ENCODE measurements at places on chromosomes 13 and 19.
A peak's percentile ranks its signal among the peaks of the same experiment; 100 is the strongest.

GRCh38 chr19:18433015-18433691 lies 4.8 kb downstream of the ISYNA1 start:
- no peak for DNase-seq

- no peak for DNase-seq
Measured at GRCh38 chr13:111665691-111666095, 345.3 kb downstream of the TEX29 start.

GRCh38 chr13:26457212-26457611 lies 100.3 kb upstream of the WASF3 start:
- DNase-seq: no peak

- no peak for DNase-seq
Measured at GRCh38 chr13:47957073-47957472, 44.0 kb downstream of the SUCLA2 start.

DNA sequence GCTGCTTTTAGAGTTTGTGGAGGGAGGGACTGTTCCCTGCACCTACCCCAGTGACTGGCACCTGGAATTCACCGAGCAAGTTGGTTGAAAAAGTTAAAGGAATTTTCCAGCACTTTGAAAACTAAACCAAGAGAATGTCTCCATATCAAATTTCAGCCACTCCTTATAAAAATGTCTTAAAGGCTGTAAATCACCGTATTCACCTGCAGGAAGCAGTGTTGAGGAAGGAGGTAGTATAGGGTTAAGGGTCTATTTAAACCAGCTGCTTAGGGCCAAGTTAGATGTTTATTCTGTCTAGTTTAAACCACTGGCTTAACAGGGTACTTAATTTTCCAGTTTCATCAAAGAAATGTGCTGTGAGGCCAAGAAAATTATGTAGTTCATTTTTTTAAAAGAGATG lies 3.8 kb upstream of the RAB20 start:
- no peak for DNase-seq

- no peak for DNase-seq
Measured at GRCh38 chr19:38862321-38863059, 12.7 kb upstream of the HNRNPL start.

DNA sequence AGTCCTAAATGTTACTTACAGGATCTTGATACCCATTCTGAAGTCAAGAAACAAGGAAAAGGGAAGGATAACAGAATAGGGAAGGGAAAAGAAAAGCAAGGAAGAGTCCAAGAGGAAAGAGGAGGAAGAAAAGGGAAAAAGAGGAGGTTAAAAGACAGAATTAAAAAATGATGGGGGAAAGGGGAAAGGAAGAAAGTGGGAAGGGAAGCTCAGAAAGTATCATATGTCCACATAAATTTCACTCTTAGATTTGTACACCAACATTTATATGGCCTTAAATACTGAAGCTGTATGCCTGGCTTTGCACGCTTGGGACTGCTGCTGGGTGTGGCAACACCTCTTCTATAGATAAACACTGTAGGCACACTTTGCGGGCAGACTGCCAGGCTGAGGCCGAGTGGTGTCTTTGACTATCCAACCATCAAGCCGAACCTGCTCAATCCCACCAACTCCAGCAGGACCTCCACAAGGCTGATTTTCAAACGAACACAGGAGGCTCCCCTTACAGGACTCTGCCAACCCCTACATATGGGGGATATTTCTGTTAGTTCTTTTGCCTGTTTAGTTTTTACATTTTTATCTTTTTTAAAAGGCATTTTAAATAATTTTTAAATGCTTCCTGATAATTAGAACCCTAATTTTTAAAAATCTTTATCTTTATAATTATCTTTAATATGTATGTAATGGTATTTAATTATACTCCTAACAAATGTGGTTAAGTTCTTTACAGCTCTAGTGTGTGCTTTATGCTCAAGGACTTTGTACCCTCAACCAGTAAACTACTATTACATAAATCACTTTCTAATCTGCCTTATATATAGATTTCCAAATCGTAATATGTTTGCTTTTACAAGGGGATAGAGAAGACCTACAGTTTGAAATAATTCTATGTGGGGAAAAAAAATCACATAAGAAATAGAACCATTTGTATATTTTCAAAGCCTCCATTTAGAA lies 154.2 kb downstream of the DIAPH3 start:
- no peak for DNase-seq

DNA sequence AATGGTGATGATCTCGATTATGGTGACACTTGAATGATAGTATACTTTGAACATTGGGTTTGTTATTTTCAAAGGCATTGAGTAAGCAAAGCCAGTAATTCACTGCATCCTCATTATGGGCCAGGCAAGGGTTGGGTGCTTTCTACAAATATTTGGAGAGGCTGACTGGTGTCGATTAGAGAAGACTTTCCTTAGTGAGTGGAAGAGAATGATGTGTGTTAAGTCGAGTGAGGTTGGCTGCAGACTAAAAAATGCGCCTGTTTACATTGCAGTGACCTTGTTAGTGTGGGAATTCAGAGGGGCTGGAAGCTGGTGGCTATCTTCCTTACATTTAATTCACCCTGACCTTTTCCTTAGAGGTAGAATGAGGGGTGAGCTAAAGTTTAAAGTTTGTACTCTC lies 22.4 kb upstream of the RNF113B start:
- no peak for DNase-seq

GRCh38 chr13:32669030-32669646 lies 82.9 kb downstream of the PDS5B start:
- DNase-seq: no peak

DNA sequence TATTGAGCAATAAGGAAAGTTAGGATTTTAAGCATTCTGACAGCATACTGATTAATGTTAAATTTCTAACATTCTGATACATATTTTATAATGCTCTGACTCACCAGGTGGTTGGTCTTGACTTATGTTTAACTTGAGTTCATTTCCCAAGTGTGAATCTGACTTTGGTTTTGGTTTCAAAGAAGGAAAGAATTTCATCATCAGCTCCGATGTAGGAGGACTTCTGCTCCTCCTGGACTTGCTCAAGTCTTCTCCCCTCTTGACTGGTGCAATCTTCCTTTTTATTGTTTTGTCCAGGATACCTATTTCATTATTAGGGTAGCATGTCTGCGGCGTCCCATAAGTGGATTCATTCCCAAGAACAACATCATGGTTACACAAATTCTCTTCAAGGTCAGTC lies 141.3 kb downstream of the RNF17 start:
- DNase-seq: no peak

GRCh38 chr13:44822291-44822690 lies 167.0 kb downstream of the NUFIP1 start:
- DNase-seq: no peak

- no peak for DNase-seq
Measured at GRCh38 chr13:33366469-33367062, 81.0 kb upstream of the STARD13 start.

DNA sequence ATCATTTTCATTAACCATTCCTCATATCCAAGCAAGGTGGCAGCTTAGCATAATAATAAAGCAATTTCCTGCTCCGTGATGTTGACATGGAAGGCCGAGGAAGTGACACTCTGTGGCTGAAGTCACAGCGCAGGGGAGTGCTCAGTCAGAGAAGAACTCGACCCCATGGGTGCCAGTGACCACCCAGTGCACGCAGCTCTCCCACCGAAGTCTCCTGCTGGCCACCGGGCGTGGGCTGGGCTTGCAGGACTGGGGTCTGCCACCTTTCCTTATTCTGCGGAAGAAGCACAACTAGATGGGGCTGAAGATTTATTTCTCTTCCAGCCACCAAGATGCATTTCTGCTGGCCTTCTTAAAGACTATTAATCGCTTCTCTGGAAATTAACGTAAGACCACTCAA lies 132.1 kb upstream of the SPACA7 start:
- DNase-seq: no peak

- DNase-seq: no peak
Measured at GRCh38 chr19:28492621-28493020, 720.3 kb downstream of the UQCRFS1 start.

- DNase-seq: no peak
Measured at GRCh38 chr13:94057618-94058186, 421.8 kb downstream of the DCT start.

DNA sequence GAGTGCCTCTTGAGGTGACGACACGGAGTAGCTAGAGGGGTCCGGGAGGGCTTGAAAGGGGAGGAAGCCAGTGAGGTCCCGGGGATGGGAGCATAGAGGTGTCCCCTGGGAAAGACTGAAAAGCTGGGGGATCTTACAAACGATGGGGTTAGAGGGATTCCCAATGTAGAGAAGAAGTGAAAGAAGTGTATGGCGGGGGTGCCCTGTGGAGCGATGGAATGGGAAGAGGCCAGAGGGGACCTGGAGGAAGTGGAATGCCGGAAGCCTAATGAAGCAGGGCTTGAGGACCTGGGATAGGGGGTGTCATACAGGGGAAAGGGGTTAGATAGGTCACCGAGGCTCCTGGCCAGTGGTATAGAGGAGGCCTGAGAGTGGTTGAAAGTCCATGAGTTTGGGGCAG lies 580 bp downstream of the AP2A1 start:
- no peak for DNase-seq

DNA sequence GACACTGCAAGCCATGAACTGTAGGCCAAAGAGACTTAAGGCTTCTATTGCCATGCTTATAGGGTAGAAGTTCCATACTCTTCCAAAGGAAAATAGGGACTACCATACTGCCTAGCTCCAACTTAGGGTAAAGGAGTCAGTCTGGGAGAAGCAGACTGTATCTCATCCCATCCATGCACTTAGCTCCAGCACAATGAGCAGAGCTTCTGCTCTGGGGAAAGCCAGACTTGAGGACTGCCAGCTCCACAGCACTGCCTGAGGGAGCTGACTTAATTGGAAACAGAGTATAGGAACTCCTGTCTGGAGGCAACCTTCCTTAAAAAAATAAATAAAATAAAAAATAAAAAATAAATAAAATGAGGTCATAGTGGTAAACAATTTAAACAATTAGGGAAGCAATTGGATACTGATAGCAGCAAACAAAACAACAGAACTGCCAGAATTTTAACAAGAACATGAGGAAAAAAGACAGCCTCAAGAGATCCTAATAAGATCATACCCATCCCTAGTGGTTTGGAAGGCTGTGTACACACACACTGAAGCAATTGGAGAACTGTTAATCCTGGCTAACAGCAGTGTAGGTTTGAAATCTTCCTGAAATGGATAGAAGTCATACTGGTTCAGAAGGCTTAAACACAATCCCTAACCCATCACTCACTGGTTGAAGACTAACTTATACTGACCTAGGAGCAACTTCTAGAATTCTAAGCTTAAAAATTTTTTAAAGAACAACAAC lies 550.1 kb downstream of the TBC1D4 start:
- DNase-seq: no peak

DNA sequence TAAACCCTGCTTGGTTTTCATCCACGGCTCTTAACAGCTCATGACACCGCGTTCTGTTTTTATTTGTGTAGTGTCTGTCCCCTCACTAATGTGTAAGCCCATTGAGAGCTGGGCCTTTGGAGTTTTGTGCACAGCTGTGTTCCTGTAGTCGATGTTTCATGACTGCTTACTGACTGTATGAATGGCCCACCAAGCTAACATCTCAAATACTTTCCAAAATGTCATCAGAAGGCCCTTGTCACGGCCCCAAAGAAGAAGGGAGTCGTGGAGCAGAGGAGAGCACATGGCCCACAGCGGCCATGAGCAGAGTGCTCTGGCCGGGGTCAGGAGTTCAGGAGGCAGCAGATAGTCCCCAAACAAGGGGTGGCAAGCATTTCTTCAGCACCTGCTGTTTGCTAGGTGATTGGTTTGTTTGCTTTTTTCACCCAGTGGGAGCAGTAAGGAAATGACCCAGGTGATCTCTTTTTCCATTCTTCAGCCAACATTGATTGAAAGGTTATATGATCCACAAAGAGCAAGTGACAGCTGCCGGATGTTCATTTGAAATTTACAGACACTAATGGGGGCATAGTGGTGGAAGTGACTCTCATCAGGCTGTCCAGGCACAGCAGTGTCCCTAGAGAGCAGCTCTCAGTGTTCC lies 315.2 kb downstream of the ATP8A2 start:
- DNase-seq: no peak

DNA sequence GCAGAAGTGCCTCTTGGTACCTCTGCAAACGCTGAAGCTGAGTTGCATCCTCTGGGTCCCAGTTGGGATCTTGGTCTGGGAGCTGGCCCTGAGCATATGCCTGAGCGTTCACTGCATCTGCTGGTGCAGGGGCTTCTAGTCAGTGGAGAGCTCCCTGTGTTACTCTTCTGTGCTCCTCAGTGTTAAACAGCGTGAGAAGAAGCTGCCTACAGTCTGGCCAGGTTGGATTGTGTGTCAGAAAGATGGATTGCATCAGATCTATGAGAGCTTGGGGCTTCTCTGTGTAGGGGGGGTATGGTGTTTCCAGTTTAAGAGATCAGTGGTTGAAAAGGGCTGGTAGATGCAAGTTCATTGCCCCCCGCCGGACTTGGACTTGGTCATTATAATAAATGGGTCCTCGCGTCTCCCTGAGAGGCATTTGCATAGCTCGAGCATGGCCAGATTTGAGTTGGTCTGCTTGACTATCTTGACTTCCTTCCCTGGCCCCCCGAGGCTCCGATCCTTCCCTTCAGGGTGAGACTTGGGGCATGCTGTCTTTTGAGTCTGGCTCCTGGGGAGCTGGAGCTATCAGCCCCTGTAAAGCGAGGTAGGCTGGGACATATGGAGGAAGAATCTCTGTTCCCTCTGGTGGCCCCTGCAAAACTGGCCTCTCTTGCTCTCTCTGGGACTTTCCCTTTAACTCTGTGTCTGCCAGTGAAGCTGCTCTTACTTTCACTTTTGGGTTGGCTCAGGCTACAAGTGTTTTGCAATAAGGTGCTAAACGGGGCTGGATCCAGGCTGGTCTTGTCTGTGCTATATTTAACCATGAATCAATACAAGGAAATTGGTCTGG lies 52.9 kb downstream of the OR10H4 start:
- peak; percentile 27 for DNase-seq

DNA sequence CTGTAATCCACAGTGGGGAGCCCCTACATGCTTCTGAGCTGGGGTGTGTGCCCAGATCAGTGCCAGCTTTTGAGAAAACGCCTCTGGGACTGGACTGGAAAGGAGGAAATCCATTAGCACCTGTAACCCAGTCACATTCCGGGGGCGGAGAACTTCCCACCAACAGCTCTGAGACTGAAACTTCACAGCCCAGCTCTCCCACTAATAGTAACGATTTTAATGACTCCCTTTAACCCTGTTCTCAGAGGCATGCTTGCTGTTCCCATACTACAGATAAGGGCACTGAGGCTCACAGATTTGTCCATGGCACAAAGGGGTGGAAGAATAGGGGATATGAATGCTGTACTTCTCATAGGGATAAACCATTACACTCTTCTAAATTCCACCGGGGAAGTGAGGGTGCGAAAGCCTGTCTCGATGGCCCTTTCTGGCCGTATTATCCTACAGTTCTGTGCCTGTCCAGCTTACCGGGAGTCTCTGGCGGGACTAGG lies 851 bp downstream of the FBXO46 start:
- no peak for DNase-seq

DNA sequence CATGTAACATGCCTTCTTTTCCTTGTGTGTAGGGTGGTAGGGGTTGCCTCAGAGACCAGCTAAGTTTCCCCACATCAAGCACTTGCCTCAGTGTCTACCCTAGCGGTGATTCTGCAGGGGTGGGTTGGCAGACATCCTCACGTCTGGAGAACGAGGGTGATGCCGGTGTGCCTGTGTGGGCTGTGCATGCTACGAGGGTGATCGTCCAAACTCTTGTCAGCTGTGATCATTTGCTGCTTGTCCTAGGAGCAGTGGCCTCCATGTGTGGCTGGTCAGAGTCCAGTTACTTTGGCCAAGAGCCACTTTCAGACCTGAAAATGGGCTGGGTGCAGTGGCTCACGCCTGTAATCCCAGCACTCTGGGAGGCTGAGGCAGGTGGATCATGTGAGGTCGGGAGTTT lies 5.1 kb downstream of the GPI start:
- no peak for DNase-seq

- no peak for DNase-seq
Measured at GRCh38 chr13:38758277-38758676, 71.4 kb downstream of the FREM2 start.

Measured in stimulated activated CD8-positive, alpha-beta memory T cell treated with anti-CD3 and anti-CD28 coated beads, Interleukin-7, amount 100 ng/mL, for 48 hours (primary cell).